Activated naive CD4-positive, alpha-beta T cell treated with Interleukin-2 at 50 U/mL for 16 hours (primary cell): ENCODE measurements at places on chromosomes 1 and 21.

DNA sequence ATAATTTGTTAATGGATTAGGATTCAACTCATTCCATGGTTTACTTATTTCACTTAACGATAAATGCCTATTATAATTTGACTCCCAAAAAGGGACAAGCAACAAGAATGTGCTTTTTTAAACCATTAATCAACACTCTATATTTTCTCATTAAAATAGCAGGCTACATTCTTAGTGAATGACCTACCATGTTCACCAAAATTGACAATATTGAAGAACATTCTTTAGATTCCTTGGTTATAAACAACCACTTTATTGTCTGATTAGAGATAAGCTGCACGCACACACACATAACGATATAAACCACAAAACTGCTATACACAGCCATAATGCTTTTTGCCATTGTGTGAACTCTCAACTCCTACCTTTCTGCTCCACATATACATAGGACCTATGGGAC is 75.4 kb upstream of the LRRC7 start:
- no peak for DNase-seq

DNA sequence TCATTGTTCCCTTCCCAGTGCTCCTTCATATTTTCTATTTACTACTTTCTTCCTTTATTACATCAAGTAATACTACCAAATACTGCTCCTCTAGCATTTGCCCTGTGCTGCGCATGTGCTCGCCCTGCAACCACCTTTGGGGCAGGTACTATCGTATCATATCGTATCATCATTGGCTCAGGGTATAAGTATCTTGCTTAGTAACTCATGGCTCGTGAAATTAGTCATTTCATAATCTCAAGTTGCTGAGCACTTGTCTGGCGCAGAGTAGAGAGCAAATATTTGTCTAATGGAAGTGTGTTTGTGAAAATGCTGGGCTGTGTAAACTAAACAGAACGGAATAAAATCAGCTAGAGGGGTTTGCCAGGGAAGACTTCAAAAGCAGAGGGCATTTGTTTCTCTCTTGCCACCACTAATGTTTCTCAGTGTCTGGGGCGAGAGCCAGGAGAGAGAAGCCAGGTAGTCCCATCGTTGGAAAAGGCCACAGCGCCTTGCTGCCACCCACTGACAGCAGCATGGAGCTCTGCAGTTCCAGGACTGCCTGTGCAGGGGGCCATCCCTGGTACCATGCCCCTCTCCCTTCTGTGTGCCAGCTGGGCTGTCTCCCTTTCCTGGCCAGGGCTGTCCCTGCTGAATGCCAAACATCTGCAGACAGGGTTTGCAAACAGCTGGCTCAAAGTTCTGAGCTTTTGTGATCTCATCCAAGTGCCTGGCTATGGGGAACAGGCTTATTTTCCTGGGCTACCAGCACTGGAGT is 20.0 kb upstream of the CPT2 start:
- no peak for DNase-seq

DNA sequence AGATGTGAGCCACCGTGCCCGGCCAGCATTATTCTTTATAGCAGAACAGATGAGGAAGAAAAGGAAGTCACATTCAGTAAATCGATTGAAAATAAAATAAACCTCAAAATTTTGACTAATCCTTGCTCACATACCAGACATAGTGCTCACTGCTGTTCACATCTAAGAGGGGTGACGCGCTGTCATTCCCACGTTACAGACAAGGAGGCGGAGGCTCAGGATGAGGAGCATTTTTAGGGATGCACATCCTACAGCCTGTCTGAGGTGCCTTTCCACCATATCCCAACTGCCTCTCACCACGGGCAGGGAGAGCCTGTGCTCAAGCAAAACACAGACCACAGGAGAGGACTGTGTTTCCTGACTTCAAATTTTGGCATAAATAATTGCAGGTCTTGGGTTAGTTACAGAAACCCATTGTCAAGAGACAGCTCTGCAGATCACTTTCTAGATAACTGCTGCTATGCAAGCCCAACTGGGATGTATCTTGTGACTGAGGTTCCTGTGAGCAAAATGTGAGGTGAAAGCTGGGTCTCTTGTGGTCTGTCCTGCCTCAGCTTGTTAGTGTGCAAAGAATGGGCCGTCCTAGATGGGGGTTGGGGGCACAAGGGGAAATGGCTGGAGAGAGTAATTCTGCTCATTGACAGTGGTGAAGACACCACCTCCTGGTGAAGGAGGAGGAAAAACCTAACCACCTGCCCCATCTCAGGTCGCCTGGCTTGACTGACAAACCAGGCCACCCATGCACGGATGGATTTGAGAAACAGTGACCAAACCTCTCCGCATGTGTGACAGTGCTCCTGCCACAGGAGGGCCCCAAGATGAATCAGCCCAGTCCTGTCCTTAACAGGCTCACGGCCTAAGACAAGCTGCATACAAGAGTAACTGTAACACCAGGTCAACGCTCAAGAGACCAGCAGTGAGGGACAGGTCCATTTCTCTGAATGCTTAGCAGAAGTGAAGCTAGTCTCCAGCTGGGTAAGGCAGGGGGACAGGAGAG is 8.2 kb downstream of the TNN start:
- no peak for DNase-seq

DNA sequence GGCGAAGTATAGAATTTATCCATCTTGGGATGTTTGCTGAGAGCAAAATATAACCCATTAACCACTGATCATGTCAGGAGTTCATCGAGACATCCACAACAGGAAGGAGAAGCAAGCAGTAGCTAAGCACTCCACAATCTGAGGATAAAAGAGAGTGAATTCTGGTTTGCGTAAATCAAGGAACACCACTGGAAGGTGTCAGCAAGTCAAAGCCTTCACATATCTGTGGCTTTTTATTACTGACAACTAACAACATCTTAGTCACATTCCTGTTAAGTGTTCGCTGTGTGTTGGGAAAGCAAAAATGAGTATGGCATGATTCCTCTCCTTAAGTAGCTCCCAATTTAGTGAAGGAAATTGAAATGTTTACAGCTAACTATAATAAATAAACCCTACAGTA is 44.5 kb upstream of the DARS2 start:
- DNase-seq, result no peak

DNA sequence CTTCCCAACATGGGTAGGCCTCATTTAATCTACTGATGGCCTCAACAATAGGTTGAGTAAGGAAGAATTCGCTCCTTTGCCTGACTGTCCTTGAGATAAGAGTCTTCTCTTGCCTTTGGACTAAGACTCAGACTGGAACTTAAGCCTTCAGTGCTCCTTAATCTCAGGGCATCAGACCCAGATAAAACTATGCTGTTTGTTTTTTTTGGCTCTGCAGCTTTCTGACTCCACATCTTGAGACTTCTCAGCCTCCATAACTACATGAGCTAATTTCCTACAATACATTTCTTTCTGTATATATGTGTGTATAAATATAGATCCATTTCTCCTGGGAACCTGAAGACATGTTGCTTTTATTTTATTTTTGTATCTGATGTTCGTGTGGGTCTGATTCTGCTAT is 1470.7 kb upstream of the PRMT6 start:
- no peak for DNase-seq

DNA sequence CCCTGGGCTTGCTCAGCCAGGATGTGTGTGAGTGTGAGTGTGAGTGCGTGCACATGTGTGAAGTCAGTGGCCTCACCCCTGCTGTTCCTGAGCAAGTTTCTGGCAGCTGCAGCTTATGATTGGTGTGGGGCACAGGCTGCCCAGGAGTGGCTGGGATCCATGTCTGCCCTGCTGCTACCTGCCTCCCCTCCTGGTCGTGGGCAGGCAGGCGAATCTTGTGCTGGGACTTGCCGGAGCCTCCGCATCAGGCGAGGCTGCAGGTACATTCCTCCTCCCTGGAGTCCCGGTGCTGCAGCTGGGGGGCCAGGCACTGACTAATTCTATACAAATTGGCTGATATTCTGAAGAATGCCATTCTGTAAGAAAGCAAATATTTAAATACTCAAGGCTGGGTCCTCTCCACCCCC is 85.6 kb upstream of the WNT4 start:
- no peak for DNase-seq

- no peak for DNase-seq
Observed at GRCh38 chr1:204647114-204647804, 38.3 kb downstream of the LRRN2 start.
